ENCODE measurements at places on chromosomes 11 and 22.

DNA sequence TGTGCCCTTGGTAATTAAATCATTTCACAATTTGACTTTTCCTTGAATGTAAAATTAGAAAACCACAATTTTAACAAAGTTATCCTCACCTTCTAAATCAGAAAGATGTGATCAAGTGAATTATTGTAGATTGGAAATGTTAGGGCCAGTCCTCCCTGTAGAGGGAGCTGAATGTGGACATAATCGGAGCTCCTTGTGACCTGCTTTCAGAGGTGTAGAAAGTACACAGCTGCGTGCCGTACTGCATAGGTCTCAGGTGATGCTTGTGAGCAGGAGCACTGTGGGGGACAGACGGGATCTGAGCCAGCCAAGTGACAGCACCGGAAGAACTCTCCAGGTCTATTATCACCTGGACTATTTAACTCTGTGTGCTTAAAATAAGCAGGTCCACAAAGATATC, 338.0 kb downstream of the AASDHPPT start:
- no peak for DNase-seq

- DNase-seq = no peak
These were observed 30.9 kb downstream of the SLC36A4 start for GRCh38 chr11:93166862-93167261.

- no peak for DNase-seq
These were observed 63.7 kb downstream of the PRDM11 start for GRCh38 chr11:45209891-45210699.

DNA sequence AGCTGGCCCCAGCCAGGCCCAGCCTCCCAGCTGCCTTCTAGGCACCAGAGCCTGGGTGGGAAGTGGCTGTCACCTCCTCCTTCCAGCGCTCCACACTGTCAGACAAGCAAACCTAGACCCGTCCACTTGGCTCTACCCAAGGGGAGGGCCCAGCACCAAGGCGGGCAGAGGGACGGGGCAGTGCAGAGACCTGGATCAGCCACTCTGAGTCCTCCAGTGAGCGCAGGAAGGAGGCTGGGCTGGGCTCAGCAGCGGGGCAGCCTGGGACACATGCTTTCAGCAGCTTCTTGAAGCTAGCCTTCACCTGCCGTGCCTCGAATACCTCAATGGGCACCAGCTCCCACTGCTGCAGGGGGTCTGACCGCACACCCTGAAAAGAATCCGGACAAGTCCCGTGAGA, 18.8 kb downstream of the SBF1 start:
- DNase-seq = no peak

DNA sequence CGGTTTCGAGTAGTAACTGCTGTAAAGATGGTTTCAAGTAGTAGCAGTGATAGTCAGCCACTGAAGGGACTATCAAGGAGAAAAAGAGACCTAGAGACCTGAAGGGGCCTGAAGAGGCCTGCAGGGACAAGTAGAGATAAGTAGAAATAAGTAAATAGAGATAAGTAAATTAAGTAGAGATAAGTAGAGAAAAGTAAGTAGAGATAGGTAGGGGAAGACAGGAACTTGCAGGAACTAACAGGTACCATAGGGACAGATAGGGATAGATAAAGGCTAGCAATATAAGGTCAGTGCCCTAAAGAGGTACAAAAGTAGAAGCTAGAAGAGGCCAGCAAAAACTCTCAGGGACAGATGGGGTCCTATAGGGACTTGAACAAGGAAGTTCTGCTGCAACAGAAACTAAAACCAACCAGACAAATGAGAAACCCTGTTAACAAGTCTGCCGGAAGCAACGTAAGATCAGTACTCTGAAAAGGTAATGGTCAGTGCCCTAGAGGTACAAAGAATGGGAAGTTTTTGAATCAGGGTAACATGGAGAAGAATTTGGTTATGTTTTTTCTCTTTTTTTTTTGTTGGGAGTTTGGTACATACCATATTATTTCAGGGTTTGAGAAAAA, 9.6 kb upstream of the SC5D start:
- no peak for DNase-seq

DNA sequence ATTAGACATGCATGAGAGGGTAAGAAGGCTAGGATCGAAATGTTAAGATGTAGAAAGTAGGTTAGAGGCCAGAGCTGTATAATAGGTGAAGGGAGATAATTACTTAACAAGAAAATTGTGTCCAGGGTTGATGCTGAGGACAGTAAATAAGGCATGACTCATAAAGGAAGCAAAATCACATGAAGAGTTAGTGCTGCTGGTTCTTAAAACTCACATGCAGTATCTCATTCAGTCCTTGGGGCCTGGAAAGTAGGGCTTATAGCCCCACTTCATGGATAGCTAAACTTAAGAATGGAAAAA, 130.2 kb downstream of the NCAM1 start:
- no peak for DNase-seq

DNA sequence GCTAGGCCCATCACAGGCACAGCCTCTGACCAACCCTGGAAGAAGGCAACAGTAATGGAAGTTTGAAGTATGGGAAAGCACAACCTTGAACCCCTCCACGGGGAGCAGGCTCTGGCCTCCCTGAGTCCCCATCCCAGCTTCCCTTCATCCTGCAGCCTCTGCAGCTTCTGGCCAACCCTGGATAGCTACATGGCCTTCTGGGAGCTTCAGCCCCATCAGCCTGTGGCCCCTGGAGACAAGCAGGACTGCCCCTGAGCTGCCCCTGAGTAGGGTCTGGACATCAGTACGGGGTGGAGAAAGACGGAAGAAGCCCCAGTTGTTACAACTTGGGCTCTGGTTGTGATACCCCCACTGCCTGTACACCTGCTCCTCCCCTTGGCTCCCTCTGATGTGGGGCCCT, 113.8 kb upstream of the CD82 start:
- no peak for DNase-seq

GRCh38 chr22:43846966-43847365, 15.3 kb downstream of the SULT4A1 start:
- no peak for DNase-seq

DNA sequence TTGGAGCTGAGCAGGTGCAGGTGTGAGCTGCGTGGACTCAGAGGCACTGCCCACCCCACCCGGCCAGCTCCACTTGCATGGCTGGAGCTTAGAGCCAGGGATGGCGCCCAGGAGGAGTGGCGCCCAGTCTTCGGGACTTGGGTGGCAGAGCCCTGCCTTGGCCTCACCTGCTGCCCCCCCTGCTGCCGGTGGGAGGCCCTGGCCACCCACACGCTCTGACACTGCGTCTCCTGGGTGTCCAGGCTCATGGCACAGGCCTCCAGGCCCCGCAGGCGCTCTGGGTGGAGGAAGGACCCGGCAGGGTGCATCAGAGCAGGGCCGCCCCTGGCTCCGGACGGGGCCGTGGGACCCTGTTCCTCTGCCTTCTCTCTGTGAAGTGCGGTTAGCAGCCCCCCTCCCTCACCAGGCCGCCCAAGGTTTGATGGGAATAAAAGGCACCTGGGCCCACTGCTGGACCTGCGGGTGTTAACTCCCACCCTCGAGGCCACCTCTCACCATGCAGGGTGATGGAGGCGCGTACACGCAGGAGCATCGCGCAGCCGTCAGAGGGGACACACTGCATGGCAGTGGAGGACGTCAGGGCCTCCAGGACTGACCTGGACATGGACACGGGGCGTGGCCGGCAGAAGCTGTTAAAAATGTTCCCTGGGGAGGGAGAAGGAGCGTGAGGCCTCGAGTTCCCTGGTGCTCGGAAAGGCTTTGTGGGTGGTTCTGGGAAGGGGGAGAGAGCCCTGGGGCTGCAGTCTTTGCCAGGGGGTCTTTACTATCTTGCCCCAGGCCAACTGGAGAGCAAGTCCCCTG, 11.8 kb downstream of the IL17REL start:
- no peak for DNase-seq
